Right cardiac atrium (tissue), 5 donors: ENCODE measurements at places on chromosomes 6 and 20.

- DNase-seq, result peak; percentile 64
Measured at GRCh38 chr6:156563714-156564113, 213.5 kb upstream of the ARID1B start.

DNA sequence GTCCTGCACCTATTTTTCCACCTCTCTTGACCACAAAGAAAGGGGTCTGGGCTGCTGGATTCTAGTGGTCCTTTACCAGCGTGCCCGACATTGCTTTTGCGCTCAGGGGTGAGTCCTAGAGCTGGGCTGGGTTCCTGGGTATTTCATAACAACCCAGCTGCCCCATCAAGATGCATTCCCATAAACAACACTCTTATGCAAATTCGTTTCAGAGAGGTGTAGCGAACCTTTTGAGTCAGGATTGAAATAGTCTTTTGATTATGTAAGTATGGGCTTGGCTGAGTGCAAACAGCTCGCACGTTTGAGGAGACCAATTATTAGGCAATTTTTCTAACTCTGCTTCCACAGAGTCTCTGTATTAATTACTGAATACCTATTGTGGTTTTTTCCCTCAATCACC, 13.7 kb downstream of the ACOT13 start:
- no peak for DNase-seq

GRCh38 chr20:30500829-30501440, 756.5 kb upstream of the DEFB115 start:
- DNase-seq, result no peak

GRCh38 chr20:13868331-13868730, 83.5 kb downstream of the NDUFAF5 start:
- DNase-seq, result no peak

DNA sequence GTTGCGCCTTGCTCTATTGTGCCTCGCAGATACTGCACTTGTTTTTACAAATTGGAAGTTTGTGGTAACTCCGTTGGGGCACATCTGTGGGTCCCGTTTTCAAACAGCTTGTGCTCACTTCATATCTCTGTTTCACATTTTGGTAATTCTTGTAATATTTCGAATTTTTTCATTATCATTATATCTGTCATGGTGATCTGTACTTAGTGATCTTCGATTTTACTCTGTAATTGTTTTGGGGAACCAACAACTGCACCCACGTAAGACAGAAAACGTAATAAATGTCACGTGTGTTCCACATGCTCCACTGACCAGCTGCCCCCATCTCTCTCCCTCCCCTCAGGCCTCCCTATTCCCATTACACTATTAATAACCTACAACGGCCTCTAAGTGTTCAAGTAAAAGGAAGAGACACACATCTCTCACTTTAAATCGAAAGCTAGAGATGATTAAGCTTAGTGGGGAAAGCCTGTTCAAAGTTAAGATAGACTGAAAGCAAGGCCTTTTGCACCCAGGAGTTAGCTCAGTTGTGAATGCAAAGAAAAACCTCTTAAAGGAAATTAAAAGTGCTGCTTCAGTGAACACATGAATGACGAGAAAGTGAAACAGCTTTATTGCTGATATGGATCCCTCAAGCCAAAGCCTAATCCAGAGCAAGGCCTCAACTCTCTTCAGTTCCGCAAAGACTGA, 26.9 kb downstream of the TTLL2 start:
- DNase-seq, result no peak

GRCh38 chr20:19423097-19423899, 210.9 kb downstream of the SLC24A3 start:
- no peak for DNase-seq

GRCh38 chr6:143792402-143793279, 50.5 kb upstream of the LTV1 start:
- DNase-seq, result no peak

DNA sequence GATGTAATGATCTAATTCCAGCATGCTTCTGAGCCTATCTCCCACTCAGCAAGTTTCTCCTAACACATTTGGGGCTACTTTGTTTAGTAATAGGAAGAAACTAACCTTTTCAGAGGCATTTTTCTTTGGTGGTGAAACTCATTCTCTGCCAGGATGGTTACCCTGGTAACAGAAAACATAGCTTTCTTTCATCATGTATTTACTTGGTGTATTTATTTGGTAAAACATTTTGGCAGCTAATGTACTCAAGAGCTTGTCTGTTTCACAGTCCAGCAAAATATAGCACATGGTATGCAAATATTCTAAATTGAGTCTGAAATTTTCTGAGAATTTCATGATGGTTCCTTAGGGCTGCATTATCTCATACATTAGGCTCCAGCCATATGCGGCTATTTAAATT, 100.0 kb downstream of the SLC35B3 start:
- no peak for DNase-seq

GRCh38 chr20:10404023-10404628, 29.9 kb downstream of the MKKS start:
- DNase-seq, result no peak

DNA sequence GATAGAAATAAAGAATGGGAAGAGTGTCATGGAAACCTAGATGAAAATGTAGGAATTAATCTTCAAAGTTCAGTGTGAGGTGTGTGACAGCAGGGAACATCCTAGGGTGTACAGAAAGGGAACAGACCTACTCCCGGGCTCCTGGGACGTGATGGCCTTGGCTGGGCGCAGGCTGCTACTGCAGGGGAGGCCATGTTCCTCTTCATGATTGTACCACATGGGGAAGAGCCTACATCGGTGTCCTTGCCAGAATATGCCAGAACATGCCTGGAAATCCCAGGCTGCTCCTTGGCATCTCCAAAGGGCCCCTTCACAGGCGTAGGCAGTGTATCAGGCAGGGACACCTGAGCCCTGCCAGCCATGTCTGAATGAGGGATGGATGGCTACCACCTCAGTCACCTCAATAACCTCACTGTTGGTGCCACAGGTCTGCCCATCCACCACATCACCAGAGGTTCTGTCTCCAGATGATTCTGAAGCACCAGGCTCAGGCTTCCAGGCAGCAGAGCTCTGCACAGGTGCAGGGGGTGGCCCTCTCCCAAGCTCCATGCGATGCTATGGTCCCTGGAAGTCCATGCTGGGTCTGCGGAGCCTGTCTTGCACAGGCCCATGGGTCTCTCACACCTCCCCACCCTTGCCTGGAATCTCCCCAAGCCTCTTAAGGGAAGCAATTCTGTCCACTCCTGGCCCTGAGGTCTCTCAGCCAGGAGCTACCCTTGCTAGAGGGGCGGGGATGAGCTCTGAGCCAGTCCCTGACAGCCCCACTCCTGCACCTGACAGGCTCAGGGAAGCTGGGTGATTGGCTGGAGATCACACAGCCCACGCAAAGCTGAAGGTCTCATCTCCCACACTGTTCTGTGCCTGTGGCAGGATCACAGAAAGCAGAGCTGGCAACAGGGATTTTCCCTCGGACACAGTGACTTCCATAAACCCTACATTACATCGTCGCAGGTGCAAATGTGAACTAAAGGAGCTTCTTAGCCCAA, 20.2 kb downstream of the RAMACL start:
- no peak for DNase-seq

DNA sequence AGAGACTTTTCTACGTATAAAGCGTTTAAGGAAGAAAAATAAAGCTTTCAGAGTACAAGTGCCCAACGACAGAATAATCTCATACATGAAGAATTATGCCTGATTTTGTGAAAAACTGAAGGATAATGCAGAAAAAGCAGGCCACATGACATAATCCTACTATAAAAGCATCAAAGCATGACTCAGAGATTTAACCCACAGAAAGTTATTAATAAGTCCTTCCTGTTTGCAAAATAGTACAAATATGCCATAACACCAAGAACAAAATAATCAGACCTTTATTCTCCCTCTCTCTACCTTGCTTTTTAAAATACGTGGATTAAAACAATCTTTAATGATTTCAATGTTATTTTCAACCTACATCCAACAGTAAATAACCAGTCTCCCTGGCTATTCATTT, 118.6 kb upstream of the BCLAF1 start:
- no peak for DNase-seq

GRCh38 chr6:47231151-47231550, 78.6 kb downstream of the TNFRSF21 start:
- no peak for DNase-seq

- DNase-seq, result no peak
Measured at GRCh38 chr20:1664911-1665310, 7.3 kb upstream of the SIRPG start.

DNA sequence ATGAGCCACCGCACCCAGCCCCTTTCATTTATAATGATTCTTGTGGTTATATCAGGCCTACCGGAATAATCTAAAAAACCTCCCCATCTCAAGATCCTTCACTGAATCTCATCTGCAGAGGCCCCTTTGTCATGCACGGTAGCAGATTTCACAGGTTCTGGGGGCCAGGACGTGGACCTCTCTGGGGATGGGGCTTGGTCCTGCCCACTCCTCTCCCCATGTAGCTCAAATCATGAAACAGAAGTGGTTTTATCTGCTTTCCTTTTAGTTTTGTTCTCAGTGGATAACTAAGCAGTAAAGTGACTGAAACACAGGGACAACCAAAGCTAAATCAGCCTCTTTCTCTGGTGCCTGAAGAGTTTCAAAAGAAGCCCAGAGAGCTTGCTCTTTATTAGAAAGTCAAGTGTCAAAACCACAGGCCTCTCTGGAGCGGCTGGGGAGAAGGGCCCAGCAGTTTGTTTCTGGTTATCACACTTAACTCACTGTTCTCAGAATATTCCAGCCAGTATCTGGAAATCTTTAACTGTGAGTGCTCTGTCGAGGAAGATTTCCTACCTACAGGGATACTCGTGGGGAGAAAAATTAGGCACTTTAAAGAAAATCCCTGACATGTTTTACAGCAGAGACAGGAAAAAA, 60.6 kb upstream of the FAM184A start:
- DNase-seq, result no peak

DNA sequence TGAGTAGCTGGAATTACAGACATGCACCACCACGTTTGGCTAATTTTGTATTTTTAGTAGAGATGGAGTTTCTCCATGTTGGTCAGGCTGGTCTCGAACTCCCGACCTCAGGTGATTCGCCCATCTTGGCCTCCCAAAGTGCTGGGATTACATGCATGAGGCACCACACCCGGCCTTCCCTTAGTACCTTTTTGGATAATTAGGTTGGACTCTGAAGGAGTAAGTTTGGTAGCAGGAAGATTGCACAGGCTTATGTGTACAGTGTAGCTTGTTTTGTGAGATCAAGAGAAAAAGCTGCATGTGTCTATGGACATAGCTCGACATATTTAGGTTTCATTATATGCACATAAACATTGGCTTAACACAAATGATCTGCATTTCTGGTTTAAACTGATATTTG, 116.8 kb downstream of the NCOA3 start:
- DNase-seq, result no peak

DNA sequence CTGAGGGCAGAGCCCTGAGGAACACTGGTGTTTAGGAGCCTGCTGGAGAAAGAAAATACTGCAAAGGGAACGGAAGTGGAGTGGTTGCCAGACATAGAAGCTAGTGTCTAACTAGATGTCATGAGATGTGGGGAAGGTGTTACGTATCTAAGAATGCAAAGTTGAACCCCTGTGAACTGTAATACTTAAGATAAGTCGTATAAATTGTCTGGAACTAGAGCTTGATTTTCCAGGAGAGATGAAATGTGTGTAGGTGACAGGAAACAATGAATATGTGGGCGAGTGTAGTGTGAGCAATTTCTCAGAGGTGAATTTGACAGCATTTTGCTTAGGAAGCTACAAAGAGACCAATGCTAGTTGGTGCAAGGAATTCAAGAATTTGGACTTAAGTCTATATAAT, 27.9 kb downstream of the ESR1 start:
- no peak for DNase-seq

- no peak for DNase-seq
Measured at GRCh38 chr6:127618729-127619128, 41.8 kb downstream of the C6orf58 start.

- no peak for DNase-seq
Measured at GRCh38 chr6:83069633-83070032, 2.2 kb downstream of the DOP1A start.

DNA sequence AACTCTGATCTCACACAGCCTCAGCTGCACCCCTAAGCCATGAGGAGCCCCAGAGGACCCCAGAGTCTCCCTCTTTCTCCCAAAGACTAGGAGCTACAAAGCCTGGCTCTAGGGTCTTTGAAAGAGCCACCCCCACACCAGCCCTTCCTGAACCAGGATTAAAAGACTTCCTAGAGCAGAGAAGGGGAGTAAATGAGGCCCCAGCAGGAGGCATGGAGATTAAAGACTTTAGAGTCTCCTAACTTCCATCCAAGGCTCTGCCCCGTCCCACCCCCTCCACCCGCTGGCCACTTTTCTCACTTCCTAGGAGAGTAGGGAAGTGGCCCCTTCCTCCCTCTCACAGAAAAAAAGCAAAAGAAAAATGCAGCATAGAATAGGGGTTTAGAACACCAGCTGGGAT, 1.7 kb downstream of the PREX1 start:
- no peak for DNase-seq
